ENCODE measurements at places on chromosomes 4 and X. TPM values are rescaled to one million over a fixed set of nuclear protein-coding genes. Genes with fewer than 3 reads are reported as not detected.

The GPR173 gene
- 0.24 TPM for total RNA-seq

DNA sequence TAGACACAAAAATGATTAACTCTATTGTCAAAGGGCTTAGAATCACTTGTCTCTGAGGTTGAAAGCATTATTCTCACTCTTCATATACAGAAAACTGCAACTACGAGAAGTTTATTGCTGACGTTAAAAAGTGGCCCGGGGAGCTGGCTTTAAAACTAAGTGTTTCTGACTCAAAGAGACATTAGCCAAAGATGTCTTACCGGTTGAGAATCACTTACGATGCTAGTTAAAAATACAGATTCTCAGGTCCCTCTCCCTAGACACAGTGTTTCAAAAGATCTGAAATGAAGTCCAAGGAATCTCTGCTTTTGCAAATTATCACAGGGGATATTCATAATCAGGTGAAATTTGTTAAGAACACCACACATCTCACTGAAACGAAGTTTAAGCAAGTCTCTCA lies 1.2 kb downstream of the GNPDA2 start:
- DNase-seq, result no peak

The CLGN gene
- total RNA-seq, result 9.3 TPM

The RBMXL3 gene
- total RNA-seq, result not detected

The XAGE2 gene
- not detected for total RNA-seq

The SSX4 gene
- total RNA-seq, result not detected

GRCh38 chr4:2082627-2083026 lies 23.5 kb downstream of the NAT8L start:
- no peak for DNase-seq
